Myocyte (in vitro differentiated cells): ENCODE measurements at places on chromosomes 7 and 10.

DNA sequence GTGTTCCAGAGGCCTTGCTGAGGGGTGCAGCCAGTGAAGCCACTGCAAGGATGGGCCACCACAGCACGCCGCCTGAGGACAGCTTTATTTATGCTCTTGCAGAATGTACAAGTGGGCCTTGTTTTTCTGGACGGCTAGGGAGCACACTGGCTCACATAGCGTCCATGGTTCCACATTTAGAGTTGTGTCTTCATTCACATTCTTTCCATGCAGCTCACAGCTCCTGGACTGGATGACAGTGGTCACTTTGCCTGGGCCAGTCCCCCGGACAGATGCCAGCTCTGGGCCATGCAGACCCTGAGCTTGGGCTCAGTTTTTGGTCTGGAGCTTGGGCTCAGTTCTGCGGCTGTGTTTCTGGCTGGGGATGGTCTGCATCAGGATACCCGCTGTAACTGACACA is 2.6 kb upstream of the C10orf71 start:
- peak; percentile 64 for DNase-seq

GRCh38 chr10:101595591-101596433 is 7.7 kb downstream of the DPCD start:
- DNase-seq, result no peak

GRCh38 chr10:4370376-4370775 is 455.6 kb upstream of the AKR1E2 start:
- no peak for DNase-seq

- no peak for DNase-seq
These were observed 587.2 kb upstream of the MKI67 start for GRCh38 chr10:128713471-128713870.

GRCh38 chr7:44281811-44282600 is 43.4 kb downstream of the CAMK2B start:
- DNase-seq, result no peak
